ENCODE measurements at places on chromosomes 1 and 21. TPM values are rescaled to one million over a fixed set of nuclear protein-coding genes. Genes with fewer than 3 reads are reported as not detected.

- DNase-seq: no peak
Measured at GRCh38 chr1:58986996-58987767, 203.3 kb upstream of the JUN start.

DNA sequence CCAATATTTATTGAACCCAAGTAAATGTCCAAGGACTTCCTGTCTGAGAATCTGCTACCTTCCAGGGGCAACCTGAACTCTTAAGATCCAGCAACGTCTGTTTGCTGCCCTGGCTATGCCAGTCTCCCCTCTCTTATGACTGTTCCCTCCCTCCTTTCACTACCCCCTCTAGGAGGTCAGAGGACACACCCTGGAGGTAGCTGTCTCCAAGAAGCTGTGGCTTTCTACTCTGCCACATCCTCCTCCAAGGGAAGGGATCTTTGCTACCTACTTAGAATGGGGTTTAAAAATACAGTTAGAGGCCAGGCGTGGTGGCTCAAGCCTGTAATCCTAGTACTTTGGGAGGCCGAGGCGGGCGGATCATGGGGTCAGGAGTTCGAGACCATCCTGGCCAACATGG is 3.6 kb upstream of the SMPDL3B start:
- no peak for DNase-seq

DNA sequence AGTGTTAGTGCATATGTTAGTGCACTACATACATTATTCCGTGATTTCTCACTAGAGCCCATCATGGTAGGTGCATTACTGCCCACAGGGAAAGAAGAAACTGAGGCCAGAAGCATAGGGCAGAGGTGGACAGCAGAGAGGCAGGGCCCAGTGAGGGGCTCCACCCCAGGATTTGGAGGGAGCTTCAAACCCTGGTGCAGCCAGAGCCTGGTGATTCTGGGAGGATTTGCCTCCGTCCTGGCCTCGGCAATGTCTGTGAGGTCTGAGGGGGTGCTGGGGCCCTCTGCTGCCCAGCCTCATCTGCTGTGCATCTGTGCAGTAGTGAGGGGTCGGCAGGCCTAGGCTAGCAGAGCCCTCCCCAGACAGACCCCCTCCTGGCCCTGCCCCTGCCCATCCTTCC is 22.8 kb downstream of the PPFIA4 start:
- no peak for DNase-seq

GRCh38 chr1:154794608-154795007 is 75.5 kb downstream of the KCNN3 start:
- DNase-seq: no peak

Gene SCP2
- total RNA-seq: 138 TPM

Gene TIMM17A
- total RNA-seq: 38.9 TPM

Gene RER1
- 58.1 TPM for total RNA-seq

GRCh38 chr21:42028766-42029425 is 18.7 kb upstream of the ZBTB21 start:
- no peak for DNase-seq

- DNase-seq: no peak
Measured at GRCh38 chr1:70090875-70091274, 114.5 kb downstream of the LRRC40 start.

- peak; percentile 65 for DNase-seq
Measured at GRCh38 chr1:93821423-93822144, 57.4 kb downstream of the DNTTIP2 start.
